ENCODE measurements at places on chromosomes 1 and 21.

DNA sequence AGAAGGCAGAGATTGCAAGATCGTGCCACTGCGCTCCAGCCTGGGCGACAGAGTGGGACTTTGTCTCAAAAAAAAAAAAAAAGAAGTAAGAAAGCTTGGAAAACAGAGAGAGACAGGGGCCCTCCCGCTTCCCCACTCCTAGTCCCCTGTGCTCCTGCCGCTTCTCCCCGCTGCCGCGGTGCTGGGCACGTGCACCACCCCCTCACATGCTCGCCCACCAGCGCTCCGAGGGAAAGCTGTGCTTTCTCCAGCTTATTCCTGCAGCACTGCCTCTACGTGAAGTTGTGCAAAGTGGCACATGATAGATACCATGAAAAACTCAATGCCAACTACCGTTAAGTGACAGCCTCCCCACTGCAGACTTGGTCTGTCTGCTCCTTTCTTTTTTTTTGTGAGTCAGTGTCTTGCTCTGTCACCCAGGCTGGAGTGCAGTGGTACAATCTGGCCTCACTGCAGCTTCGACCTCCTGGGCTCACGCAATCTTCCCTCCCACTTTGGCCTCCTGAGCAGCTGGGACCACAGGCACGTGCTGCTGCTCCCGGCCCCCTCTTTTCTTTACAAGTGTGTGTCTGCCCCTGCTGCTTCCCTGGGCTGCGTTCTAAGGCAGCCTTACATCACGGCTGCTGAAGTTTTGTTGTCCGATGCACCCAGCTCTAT lies 15.4 kb downstream of the SLX9 start:
- no peak for DNase-seq

- DNase-seq = no peak
Observed at GRCh38 chr1:54352755-54353154, 53.4 kb downstream of the SSBP3 start.

DNA sequence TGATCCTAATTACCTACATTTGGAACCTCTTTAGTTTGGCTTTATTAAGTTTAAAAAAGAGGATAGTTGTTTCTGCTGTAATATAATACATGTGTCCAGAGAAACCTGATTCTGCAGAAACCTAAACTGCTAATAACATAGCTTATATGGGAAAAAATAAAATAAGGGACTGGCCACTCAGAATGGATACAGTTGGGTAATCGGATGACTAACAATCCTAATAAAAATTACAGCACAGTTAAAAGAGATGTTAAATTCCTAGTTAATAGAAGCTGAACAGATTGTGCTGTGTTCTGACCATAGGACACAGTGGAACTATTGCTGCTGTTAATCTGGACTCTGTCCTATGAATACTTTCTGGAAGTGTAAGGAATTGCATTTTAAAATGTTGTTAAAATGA lies 16.0 kb downstream of the ARV1 start:
- DNase-seq = no peak

GRCh38 chr1:63155437-63155836 lies 166.9 kb upstream of the FOXD3 start:
- DNase-seq = no peak

DNA sequence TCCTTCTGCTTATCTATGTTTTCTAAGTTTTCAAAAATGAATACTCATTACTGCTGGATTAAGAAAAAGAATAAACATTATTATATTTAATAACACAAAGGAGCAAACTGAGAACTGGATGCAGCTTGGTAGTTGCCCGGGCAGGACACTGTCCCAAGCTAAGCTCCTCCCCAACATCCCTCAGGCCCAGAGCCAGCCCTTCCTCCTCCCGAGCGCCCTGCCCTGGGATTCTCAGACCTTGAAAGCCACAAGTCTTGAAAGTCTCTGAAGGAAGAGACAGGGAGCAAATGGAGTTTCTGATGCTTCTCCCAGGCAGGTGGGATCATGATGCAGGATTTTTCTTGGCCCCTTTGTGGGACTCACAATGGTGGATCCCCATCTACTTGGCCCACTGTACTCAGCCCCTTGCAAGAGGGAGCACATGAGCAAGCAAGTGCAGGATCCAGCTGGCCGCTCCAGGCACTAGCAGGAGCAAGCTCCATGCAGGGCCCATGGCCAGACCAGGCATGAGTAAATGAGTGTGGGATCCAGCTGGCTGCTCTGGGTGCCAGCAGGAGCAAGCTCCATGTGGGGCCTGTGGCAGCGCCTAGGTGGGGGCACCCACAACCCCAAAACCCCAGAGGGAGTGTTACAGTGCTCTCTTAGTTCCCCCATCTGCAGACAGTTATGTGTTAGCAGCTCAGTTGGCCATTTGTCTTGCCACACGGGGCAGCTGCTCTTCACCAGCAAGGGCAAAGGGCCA lies 32.1 kb upstream of the RAB4A start:
- DNase-seq = no peak

GRCh38 chr1:67534627-67535065 lies 104.4 kb upstream of the SERBP1 start:
- no peak for DNase-seq

GRCh38 chr1:66557157-66557556 lies 23.2 kb downstream of the SGIP1 start:
- no peak for DNase-seq

- no peak for DNase-seq
Observed at GRCh38 chr1:158186180-158186579, 5.5 kb downstream of the CD1D start.

DNA sequence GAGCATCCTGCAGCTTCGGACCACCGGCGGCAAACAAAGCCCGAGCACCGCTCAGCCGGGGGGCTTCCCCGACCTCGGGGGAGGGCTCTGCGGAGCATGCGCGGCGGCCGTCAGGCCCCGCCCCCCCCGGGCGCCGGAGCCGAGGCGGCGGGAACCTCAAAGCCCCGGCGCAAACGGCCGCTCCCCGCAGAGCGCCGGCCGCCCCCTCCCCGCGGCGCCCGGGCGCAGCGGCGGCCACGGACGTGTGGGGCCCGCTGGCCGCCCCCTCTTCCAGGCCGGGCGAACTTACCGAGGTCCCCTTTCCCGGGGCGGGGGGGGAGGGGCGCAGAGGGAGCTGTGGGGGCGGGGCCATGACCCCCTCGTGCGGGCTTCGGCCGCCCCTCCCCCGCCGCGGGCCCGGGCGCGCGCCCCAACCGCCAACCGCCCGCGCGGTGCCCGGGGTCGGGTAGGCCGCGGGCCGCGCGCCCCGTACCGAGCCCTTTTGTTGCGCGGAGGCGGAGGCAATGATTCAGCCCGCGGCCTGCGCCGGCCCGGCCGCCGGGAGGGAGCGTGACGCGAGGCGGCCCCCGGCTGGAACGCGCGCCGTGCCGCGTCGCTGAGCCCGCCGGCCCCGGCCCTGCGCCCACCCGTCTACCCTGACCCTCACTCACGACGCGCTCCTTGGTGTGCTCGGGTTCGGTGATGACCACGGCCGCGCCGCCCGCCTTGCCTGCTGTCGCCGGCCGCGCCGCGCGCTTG lies 1.7 kb downstream of the RCC2 start:
- peak; percentile 34 for DNase-seq

- no peak for DNase-seq
Observed at GRCh38 chr21:41158026-41158425, 9.9 kb upstream of the BACE2 start.

- DNase-seq = no peak
Observed at GRCh38 chr1:46183079-46183847, 7.0 kb upstream of the P3R3URF start.

- no peak for DNase-seq
Observed at GRCh38 chr1:237527761-237528160, 363.0 kb downstream of the ZP4 start.

GRCh38 chr1:9455487-9456234 lies 83.6 kb upstream of the SLC25A33 start:
- DNase-seq = peak; percentile 82

- no peak for DNase-seq
Observed at GRCh38 chr1:94864821-94865220, 44.7 kb downstream of the SLC44A3 start.

- no peak for DNase-seq
Observed at GRCh38 chr21:16573578-16573977, 843.8 kb downstream of the USP25 start.

DNA sequence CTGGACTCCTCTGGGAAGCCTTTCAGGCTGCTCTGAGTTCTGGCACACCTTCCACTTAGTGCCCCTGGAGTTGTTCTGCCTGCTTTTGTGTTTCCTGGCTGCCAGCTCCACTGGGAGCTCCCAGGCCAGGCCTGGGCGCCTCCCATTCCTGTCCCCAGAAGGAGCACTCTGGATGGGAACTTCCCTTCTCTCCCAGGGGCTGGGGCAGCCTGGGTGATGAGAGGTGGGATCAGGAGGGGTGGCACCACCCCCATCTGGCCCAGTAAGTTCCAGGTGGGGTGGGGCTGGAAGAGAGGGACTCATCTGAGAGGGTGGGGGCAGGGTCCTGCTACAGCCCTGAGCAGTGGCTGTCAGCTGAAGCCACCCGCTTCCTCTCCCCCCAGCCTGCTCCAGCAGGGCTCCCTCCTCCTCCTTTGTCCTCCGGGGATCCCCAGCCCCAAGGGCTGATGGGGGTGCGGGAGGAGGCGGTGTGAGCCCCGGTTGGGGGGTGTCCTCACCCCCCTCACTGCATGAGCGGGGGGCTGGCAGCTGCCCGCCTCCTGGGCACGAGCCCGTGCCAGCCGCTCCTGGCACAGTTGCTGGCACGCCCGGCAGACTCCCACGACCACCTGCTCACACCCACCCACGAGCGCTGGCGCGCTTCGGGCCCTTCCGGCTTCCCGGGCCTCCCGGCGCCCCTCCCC lies 4.7 kb downstream of the FOXO6 start:
- no peak for DNase-seq

DNA sequence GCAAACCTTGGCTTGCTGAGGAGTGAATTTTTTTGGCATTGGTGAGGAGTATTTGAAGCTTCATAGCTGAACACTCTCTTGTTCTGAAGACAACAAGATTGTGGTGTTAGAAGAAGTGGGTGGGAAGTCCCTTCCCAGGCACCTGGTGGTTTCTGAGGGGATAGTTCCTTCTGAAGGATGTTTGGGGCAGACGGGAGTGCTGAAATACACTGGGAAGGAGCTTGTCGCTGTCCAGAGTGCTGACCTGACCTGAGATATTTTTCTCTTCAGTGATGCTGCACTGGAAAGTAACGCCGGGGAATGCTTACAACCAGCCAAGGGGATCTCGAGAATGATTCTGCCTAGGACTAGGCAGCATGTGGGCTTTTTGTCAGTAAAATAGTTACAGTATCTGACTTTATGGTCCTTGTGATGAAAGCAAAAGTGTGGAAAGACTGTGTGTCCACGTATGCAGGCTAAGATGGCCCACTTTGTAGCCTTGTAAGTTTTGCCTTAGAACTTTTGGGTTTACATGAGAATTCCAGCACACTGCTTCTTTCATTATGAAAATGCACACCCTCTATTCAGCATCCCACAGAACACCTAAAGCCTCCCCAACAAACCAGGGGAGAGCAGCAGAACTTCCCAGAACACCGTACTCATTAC lies 33.1 kb upstream of the NFASC start:
- DNase-seq = peak; percentile 80

GRCh38 chr1:15680131-15680530 lies 4.0 kb upstream of the PLEKHM2 start:
- DNase-seq = no peak

DNA sequence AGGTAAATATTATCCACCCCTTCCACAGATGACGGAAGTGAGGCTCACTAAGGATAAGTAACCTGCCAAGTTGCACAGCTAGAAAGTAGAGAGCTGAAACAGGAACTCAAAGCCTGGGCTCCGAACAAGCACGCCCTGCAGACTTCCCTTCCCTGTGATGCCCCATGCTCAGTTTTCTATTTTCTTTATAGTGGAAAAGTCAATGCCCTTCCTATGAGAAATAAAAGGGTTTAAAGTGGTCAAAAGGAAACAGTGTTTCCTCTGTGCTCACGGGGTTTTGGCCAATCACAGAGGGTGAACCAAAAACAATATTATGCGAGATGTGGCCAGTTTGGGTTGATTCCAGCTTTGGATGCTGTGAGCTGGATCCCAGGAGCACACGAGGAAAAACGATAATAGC lies 44.5 kb downstream of the DDR2 start:
- no peak for DNase-seq

- no peak for DNase-seq
Observed at GRCh38 chr1:99643021-99643779, 2.7 kb upstream of the PALMD start.

- no peak for DNase-seq
Observed at GRCh38 chr1:85058311-85058710, 10.0 kb upstream of the MCOLN3 start.

DNA sequence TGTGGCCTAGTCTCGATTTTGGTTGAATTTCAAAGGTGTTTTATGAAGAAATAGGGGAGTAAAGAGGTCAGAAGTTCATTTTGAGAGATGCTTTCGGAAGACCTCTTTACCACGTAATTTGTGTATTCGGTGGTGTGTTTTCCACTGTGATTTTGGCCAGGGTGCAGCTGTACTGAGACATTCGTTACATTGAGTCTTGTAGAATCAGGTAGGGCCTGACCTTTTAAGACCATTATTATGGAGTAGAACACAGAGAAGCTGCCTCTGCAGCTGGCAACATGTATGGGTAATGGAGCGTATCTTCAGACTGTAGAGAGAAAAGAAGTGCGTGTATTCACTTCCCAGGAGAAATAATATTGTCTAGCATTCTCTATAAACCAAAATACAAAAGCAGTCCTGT lies 326.5 kb downstream of the PDE4B start:
- DNase-seq = no peak

DNA sequence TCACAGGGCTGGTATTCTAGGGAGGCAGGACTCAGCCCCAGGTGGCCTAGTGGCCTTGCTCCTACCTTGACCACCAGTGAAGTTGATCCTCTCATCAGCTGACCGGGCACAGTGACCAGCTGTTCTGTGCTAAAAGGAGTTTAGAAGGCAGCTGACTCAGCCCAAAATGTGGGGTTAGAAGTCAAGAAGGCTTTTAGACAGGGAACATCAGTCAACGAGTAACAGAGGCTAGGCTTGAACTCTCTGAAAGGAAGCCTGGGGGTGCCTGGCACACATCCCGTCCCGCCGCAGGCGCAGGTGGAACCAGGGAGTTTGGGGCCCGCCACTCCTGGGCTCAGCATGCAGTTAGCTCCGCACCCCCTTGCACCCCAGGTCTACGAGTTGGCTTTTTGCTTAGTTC lies 114.9 kb upstream of the SLC45A1 start:
- DNase-seq = no peak

- no peak for DNase-seq
Observed at GRCh38 chr1:94783342-94784189, 36.6 kb upstream of the SLC44A3 start.

DNA sequence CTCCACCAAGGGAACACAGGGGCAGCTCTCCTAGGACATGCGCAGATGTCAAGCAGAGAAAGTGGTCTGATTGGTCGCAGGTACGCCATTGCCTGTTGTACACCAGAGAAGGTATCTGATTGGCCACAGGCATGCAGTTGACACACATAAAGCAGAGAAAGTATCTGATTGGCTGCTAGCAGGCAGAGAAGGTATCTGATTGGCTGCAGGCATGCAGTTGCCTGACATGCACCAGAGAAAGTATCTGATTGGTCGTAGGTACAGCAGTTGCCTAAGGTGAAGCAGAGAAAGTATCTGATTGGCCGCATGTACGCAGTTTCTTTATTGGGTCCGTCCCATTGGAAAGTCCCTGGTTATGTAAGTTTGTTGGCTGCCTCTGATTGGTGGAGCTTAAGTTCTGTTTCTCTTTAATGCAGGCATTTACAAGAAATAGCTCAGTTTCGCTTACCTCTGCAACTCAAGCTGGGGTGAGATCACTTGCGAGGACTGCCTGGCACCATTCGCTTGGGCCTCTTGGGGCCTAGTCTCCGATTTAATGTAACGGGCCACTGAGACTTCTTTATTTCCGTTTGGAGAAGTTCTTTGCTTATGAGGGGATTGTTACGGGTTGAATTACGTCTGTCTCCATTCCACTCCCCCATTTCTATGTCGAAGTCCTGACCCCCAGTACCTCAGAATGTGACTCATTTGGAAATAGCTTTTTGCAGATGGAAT lies 74.2 kb downstream of the SIK1 start:
- DNase-seq = no peak

- no peak for DNase-seq
Observed at GRCh38 chr1:153921803-153922075, 1.0 kb downstream of the GATAD2B start.
